ENCODE measurements at places on chromosomes 4 and X. TPM values are rescaled to one million over a fixed set of nuclear protein-coding genes. Genes with fewer than 3 reads are reported as not detected.

DNA sequence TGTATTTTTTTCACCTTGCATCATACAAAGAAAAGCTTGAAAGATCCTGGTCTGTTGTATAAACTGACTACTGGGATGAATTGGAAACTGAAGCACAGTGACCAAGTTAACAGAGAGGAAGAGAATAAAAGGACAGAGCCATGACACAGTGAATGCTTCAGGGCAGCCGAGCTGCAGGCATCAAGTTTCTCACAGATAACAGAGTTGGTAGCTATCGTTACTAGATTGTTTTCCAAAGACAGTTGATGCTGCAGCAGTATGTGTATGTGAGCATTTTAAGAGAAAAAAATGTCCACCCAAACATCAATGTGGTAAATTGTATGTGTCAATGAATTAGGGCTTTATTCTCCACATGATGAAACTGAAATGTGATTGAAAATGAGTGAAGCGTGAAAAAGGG, 1032.7 kb downstream of the ADGRL3 start:
- no peak for DNase-seq

GRCh38 chr4:11623726-11624037, 195.0 kb upstream of the HS3ST1 start:
- no peak for DNase-seq

DNA sequence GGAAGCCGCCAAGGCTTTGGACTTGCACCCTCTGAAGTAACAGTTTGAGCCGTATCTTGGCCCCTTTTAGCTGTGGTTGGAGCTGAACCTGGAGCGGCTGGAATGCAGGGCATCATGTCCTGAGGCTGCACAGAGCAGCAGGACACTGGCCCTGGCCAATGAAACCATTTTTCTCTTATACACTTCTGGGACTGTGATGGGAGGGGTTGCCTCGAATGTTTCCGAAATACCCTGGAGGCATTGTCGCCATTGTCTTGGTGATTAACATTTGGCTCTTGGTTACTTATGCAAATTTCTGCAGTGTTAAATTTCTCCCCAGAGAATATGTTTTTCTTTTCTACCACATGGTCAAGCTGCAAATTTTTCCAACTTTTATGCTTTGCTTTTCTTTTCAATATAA, 137.2 kb downstream of the MAGEC1 start:
- no peak for DNase-seq

DNA sequence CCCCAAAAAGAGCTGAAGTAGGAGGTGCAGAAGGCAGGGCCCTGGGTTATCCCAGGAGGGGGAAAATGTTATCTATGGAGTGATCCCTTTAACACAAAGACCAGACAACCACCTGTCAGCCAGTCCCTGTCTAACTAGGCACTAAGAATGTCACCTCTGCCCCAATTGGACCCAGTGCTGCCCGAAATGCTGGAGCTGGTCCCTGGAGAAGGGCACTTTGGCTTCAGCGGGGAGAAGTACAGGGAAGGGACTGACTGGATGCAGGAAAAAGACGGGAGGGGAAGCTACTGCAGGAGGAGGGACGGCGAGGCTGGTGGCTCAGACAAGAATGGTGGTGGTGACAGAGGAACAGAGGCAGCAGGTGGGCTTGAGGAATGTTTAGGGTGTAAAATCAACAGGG, 17.3 kb downstream of the PHKA2 start:
- DNase-seq: no peak

- no peak for DNase-seq
These were observed 224.2 kb upstream of the EMCN start for GRCh38 chr4:100742045-100742444.

DNA sequence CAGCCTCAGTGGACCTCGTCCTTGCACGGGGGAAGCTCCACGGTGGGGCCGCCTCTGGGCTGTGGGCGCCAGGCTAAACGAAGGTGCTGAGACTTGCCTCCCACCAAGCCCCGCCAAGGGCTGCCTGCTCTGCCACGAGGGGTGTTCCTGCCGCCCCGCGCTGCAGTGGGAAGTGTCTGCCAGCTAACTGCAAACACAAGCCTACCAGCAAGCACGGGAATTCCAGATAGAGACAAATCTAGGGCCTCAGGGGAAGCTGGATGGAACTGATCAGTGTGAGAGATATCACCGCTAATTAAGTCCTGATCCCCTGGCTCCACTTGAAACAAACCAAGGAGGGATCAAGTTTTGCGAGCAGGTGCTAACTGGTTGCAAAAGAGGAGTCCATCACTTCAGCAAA, 181.6 kb upstream of the LEF1 start:
- DNase-seq: no peak

DNA sequence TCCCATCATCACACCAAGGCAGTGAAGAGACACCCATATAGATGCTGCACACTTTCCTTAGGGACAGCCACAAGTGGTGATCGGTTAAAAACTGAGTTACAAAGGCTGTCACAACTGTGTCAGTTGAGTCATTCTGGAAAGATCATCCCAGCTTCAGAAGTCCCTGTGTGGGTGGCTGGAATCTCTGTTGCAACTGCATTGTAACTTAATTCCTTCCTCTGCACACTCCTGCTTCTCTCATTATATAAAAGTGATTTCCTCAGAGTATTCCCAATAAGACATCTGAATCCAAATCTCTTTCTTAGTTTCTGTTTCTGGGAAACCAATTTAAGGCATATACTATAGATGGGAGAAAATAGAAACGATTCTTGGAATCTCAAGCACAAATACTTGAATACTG, 88.1 kb downstream of the FSTL5 start:
- DNase-seq: no peak

GRCh38 chr4:126916049-126916625, 716.6 kb upstream of the INTU start:
- no peak for DNase-seq

GRCh38 chr4:118327554-118328241, 25.1 kb downstream of the PRSS12 start:
- DNase-seq: no peak

- peak; percentile 29 for DNase-seq
These were observed at the start of gene DCLK2 for GRCh38 chr4:150078041-150078578. TSS of gene DCLK2 (plus strand) at chr4:150078445. CDS start at chr4:150079028, 583 bp downstream.

GRCh38 chr4:75327804-75328512, 186.2 kb downstream of the RCHY1 start:
- DNase-seq: no peak

DNA sequence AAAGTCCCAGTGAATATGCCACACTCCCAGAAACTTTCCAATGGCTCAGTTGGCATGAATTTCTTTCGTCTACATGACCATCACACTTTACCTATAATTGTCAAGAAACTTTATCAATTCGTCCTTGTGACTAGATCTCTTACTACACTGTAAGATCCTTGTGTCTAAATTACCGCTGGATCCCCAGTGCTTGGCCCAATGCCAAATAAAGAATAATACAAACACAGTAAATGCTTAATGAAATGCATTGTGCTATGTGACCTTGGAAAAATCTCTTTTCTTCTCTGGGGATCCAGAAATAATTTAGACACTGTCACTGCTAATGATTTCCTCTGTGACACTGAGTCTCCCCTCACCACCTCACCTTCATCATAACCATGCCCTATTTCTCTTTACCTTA, 137.9 kb downstream of the VSIG4 start:
- no peak for DNase-seq

GRCh38 chr4:2416564-2417225, 1.8 kb downstream of the ZFYVE28 start:
- no peak for DNase-seq

DNA sequence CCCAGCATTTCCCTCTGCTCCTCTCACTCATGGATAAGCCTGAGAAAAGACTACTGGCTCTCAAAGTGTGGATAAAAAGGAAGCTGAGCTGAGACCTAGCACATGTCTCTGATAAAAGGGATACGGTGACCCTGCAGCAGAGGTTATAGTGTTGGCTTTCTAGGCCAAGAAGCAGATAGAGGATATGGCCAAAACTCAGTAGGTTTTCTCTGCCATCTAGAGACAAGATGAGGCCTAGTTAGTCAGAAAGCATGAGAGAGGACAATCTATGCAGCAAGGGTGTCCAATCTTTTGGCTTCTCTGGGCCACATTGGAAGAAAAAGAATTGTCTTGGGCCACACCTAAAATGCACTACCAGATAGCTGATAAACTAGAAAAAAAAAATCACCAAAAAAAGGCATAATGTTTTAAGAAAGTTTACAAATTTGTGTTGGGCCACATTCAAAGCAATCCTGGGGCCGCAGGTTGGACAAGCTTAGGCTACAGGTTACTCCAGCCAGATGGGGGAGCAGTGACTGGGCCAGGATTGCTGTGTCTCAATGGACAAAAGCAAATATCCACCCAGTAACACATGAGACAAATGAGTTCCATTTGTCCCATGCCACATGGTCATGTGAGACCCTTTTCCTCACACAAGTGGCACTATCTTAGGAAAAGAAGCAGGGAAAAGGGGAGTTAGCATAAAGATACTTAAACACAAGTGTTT, 411.4 kb downstream of the INPP4B start:
- peak; percentile 34 for DNase-seq

DNA sequence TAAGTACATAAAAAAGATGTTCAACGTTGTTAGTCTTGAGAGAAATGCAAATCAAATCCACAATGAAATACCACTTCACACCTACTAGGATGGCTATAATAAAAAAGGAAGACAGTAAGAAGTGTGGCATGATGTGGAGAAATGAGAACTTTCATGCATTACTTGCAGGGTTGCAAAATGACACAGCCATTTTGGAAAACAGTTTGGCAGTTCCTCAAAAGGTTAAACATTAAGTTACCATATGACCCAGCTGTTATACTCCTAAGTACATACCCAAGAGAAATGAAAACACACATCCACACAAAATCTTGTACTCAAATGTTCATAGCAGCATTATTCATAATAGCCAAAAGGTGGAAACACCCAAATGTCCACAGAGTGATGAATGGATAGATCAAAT, 25.8 kb upstream of the LIMCH1 start:
- DNase-seq: no peak

- DNase-seq: no peak
These were observed 4.5 kb downstream of the G6PD start for GRCh38 chrX:154541896-154542722.

- DNase-seq: no peak
These were observed 188.5 kb upstream of the FTHL17 start for GRCh38 chrX:31260351-31260750.

DNA sequence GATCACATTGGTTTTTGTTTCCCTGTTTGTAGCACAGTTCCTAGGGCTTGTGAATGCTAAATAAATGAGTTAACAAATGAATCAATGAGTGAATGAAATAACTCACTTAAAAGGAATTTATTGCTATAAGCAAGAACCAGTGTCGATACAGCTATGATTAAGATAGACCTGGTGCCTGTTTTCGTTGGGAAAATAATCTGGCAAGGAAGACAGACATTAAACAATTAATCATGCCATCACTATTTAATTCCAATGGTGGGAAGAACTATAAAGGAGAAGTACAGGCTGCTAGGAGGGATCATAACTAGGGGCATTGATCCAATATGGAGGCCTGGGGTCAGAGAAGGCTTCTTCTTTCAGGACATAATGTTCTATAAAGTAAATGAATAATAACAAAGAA, 4.5 kb upstream of the CBR4 start:
- DNase-seq: no peak

GRCh38 chrX:48466696-48467095, 3.4 kb downstream of the SLC38A5 start:
- no peak for DNase-seq

GRCh38 chr4:986428-986878, 391 bp upstream of the IDUA start:
- DNase-seq: no peak

DNA sequence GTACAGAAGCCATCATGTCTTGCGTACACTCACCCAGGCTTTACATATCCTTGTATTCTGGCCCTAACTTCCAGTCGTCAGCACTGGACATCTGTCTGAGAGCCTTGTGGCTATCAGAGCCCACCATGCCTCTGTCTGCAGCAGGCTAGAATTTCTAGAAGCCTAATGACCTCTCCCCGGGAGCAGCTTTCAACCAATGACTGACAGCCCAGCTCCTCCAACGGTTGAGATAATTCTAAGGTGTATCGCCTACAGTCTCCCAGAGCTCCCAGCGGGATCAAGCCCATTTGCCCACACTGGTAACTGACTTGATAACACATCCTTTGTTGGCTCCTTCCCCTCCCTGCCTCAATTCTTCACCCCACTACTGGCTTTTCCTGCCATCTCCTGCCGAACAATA, 562.8 kb downstream of the BCOR start:
- no peak for DNase-seq

- no peak for DNase-seq
These were observed 81.7 kb upstream of the STOX2 start for GRCh38 chr4:183823434-183823833.

- no peak for DNase-seq
These were observed 175.9 kb downstream of the AFAP1 start for GRCh38 chr4:7763788-7764187.

- no peak for DNase-seq
These were observed 127.9 kb upstream of the PPP3CA start for GRCh38 chr4:101475246-101475645.

L1CAM gene
- total RNA-seq: not detected

FGA gene
- not detected for total RNA-seq

ZNF157 gene
- 0.96 TPM for total RNA-seq

WNK3 gene
- total RNA-seq: 0.32 TPM

GPRASP1 gene
- total RNA-seq: 75.8 TPM

HERC5 gene
- 52.5 TPM for total RNA-seq

CCDC160 gene
- total RNA-seq: not detected

DUX4 gene
- not detected for total RNA-seq

PNMA6F gene
- total RNA-seq: not detected

PASD1 gene
- not detected for total RNA-seq

PLAC8 gene
- 327 TPM for total RNA-seq

COL4A5 gene
- total RNA-seq: not detected

TMEM128 gene
- 10.0 TPM for total RNA-seq

Measured in naive thymus-derived CD4-positive, alpha-beta T cell (primary cell).